ENCODE measurements at places on chromosomes 7 and 10.

DNA sequence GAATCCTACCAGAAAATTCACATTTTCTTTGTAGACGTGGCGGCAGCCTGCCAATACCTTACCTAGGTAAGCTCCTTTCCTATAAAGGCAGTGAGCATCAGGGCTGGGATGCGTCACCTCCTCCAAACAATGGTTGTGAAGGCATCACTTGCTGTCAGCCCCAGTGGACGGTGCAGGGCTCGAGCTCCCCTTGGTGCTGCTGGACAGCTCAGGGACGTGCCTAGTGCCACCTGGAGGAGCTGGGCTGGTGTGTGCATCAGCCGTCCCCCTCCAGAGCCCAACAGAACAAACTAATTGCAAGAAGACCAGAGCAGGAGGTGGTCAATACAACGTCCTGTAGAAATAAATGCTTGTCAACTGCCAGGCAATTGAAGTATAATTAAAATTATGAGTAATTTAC lies 517.5 kb upstream of the FOXK1 start:
- no peak for DNase-seq

- DNase-seq, result no peak
These were observed 3.3 kb downstream of the MYO1G start for GRCh38 chr7:44975331-44976039.

DNA sequence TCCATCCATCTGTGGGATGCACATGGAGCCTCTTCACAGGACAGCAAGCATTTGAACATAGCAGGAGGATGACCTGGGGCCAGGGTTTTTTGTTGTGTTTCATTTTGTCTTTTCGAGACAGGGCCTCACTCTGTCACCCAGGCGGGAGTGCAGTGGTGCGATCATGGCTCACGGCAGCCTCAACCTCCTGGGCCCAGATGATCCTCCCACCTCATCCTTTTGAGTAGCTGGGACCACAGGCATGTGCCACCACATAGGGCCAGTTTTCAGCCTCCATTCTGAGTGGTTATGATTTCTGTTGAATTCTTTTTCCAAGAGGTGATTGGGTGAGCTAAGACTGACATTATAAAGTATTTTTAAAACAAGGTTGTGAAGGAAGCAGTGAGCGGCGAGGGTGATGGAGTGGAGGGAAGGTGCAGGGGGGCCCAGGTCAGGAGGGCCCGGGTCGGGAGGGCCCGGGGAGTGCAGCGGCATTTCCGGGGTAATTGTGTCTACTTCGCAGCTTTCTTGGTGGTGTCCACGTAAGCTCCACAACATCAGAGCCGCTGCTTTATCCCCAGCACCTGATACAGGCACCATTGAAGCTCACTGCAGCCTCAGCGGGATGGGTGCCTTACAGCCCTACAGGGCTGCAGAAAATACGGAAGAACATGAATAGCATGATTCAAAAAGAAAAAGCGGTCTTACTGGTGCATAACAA lies 12.0 kb upstream of the LARP4B start:
- DNase-seq, result no peak

DNA sequence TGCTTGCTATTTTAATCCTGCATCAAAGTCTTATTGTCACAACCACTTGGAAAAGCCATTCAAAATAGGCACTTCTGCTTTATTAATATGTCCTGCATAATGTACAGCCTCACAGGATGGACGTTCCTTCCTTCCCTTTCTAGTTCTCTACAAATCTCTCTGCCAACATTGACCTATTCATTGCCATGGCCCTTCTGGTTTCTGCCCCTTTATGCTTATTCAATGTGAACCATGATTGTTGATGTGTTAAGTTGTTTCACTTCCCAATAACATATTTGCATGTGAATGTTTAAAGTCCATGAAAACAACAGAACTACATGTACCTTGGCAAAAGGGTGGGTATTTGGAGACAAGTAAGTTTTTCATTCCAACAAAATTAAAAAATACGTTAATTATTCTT lies 45.7 kb downstream of the COL28A1 start:
- DNase-seq, result no peak

DNA sequence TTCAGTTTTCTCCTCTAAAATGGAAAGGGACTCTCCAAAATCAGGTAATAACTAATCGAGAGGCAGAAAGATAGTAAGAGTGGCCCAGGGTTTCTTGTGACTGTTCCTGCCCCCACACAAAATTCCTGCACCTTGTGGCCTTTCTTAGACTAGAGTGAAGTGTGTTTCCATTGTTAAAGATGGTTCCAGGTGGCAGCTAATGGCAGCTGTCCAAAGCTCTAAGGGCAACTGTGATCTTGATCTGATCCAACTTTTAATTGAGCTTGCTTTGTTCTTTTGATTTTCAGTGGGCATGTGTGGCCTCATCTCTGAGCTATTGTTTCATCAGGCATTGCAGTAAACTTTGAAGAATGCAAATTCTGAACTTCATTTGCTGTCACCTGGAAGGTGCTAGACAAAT lies 19.4 kb downstream of the ACSL5 start:
- no peak for DNase-seq

DNA sequence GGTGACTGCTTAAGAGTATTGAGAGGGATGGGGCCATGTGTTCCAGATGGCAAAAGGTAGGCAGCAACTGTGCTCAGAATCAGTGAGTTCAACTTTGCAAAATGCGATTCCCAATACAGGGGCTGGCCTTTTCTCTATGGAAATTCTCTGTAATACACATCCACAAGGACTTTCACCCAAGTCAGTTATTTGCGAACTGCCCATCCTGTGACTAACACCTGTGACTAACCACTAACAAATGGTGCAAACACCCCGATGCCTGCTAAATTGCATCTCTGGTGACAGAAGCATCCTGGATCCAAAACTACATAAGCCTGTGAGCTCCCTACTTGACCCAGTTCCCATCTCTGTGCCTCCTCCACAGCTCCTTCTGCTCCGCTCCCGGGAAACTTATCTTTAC lies 9.0 kb upstream of the CUZD1 start:
- no peak for DNase-seq

DNA sequence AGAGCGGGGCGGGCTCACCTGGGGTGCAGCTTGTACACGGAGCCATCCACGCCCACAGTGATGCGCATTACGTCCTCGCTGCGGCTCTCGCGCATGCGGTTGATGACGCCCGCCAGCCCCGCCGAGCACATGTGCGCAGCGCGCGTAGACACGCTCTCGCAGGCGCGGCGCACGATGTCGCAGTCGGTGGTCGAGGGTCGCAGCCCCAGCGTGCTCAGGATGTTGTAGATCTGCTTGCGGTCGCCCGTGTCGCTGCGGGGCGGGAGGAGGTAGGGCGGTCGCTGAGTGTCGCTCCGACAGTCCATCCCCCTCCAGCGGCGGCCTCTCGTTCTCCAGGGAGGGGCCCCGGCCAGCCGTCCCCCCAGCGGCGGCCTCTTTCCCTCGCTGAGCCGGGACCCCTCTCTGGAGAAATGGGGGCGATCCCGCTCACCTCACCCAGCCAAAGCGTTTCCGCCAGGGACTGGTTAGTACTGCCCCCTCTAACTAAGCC lies 4.4 kb upstream of the MYL7 start:
- DNase-seq, result no peak

- peak; percentile 43 for DNase-seq
These were observed 35.6 kb downstream of the CPN1 start for GRCh38 chr10:100046021-100046486.

GRCh38 chr10:26378861-26379294 lies 59.3 kb upstream of the APBB1IP start:
- no peak for DNase-seq

DNA sequence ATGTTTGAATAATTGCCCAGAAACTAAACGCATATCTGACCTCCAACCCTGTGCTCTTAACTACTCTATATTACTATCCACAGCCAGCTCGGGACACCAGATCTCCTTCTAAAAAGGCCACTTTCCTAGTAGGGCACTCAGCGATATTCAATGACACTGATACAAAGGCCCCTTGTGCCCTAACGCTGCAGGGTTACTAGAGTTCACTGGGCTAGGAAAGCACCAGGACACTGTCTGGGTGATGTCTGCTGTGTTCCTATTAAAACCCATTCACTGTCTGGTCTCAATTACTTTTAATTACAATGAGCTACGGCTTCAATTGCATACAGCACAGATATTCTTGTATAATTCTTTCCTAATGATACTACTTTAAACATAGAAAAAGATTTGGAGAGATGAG lies 91.7 kb downstream of the SORCS1 start:
- DNase-seq, result no peak

GRCh38 chr10:25451401-25451800 lies 276.6 kb downstream of the GPR158 start:
- DNase-seq, result no peak

DNA sequence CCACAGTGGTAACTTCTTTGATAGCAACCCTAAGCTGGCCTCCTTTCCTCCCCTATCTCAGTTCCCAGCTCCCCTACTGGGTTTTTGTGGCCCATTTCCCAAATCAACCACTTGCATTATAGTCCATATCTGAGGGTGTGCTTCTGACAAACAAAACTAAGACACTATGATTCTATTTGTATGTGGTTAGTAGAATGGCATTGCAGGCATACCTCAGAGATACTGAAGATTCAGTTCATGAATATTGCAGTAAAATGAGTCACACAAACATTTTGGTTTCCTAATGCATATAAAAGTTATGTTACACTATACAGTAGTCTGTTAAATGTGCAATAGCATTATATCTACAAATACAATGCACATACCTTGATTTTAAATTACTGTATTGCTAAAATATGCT lies 15.4 kb upstream of the TMEM243 start:
- DNase-seq, result no peak

GRCh38 chr10:61919646-61920215 lies 18.2 kb downstream of the ARID5B start:
- DNase-seq, result no peak

GRCh38 chr7:1794888-1795542 lies 124.9 kb downstream of the ELFN1 start:
- no peak for DNase-seq

- DNase-seq, result peak; percentile 25
These were observed 35.4 kb downstream of the C7orf25 start for GRCh38 chr7:42876182-42877068.

DNA sequence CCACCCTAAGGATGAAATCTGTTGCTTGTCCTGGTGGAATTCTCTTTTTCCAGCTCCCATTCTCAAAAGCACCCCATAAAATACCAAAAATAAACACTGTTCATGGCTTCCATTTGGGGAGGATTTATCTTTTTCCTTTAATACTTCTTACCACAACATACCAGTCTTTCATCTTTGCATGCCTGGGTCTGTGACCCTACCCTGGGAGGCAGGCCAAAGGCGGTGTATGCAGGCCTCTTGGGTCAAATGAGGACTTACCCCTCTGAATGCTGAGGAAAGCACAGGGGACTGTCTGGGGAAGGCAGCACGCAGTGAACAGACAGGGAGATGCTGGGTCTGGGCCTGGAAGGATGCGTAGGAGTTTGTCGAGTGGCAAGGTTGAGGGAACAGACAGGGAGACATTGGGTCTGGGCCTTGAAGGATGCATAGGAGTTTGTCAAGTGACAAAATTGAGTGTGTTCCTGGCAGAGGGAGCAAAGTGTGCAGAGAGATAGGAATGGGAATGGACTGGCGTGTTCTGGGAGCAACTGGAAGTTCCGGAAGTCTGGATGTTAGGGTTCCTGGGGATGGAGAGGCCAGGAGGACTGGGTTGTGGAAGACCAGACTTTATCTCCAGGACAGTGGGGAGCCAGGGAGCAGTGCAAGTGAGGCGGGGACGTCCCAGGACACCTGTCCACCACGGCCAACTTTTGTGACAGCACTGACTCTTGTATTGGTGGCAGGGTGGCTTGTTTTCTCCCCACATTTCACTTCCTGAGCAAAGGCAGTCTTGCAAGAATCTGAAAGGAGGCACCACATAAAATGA lies 40.8 kb downstream of the MYL10 start:
- no peak for DNase-seq

GRCh38 chr7:34655384-34655783 lies 2.6 kb upstream of the NPSR1 start:
- no peak for DNase-seq

- DNase-seq, result no peak
These were observed 22.7 kb downstream of the CDHR3 start for GRCh38 chr7:105985672-105986215.

DNA sequence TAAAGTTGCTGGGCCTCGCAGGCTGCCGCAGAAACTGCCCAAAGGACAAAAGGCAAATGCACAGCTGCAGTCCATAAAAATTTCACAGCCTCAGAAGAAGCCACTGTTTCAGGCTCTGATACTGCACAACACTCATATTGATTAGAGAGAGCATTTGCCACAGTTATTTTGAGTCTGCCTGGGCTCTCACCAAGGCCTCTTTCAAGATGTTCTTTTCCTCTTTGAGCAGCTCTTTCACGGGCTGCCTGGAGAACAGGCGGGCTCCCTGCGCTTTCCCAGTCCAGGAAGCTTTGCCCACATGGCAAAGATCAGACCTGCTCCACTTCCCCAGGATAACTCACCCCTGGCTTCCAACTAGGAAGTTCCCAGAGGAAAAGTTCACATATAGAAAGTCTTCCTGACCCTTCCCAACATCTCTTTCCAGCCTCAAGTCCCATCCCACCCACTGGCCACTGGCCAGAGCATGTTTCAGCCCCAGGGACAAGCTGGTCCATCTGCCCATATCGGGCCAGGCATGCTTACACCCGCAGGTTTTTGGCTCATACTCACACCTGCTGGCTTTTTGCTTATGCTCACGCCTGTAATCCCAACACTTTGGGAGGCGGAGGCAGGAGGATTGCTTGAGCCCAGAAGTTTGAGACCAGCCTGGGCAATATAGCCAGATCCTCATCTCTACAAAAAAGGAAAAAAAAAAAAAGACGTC lies 3.3 kb downstream of the SLIT1 start:
- no peak for DNase-seq

GRCh38 chr7:17674943-17675608 lies 265.2 kb downstream of the SNX13 start:
- DNase-seq, result no peak

- DNase-seq, result no peak
These were observed 34.3 kb downstream of the SNX8 start for GRCh38 chr7:2279896-2280295.

DNA sequence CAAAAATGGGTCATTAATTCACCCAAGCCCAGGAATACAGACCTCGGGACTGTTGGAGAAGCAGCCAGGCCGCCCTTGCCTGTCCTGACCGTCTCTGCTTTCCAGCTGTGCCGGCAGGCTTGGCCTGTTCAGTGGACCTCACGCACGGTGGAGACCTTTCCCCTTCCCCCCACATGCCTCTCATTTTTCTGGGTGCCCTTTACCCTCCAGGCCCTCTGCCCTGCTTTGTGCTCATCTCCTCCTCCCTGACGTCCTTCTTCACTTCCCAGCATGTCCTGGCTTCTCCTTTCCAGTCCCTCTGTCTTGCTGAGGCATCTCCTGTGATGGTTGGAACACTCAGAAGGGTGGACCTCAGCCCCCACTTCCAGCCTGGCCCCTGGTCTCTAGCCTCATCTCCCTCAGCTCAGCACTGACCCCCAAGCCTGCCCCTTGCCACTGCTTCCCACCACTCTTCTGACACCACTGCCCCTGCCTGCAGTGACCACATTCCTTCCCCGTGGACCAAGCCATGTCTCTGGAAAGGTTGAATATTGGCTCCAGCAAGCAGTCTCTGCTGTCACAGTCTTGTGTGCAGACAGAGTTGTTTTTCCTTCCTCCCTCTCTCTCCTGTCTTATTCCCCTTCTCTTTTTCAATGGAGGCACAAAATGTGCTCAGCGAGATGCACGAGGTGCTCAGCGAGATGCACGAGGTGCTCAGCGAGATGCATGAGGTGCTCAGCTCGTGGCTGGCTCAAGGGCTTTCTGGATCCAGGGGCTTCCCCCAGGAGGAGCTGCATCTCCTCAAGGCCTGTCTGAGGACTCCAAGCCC lies 14.9 kb downstream of the BAG3 start:
- DNase-seq, result no peak

- DNase-seq, result no peak
These were observed 2.6 kb upstream of the BMPR1A start for GRCh38 chr10:86753638-86754434.

GRCh38 chr10:17386616-17387075 lies 67.7 kb downstream of the ST8SIA6 start:
- DNase-seq, result no peak

- no peak for DNase-seq
These were observed 286.7 kb downstream of the CACNA2D1 start for GRCh38 chr7:82156893-82157292.
